ENCODE measurements at places on chromosomes 6 and 20. TPM values are rescaled to one million over a fixed set of nuclear protein-coding genes. Genes with fewer than 3 reads are reported as not detected.

Gene PSORS1C2
- total RNA-seq: not detected

Gene SEL1L2
- not detected for total RNA-seq

Gene FGD2
- not detected for total RNA-seq

Gene SOBP
- 1.1 TPM for total RNA-seq

Gene MCM8
- 21.5 TPM for total RNA-seq
